ENCODE measurements at places on chromosomes 7 and 10. TPM values are rescaled to one million over a fixed set of nuclear protein-coding genes. Genes with fewer than 3 reads are reported as not detected.

OR2F1 gene
- not detected for total RNA-seq

FHIP2A gene
- 25.2 TPM for total RNA-seq

LRRC18 gene
- total RNA-seq = not detected

DNA sequence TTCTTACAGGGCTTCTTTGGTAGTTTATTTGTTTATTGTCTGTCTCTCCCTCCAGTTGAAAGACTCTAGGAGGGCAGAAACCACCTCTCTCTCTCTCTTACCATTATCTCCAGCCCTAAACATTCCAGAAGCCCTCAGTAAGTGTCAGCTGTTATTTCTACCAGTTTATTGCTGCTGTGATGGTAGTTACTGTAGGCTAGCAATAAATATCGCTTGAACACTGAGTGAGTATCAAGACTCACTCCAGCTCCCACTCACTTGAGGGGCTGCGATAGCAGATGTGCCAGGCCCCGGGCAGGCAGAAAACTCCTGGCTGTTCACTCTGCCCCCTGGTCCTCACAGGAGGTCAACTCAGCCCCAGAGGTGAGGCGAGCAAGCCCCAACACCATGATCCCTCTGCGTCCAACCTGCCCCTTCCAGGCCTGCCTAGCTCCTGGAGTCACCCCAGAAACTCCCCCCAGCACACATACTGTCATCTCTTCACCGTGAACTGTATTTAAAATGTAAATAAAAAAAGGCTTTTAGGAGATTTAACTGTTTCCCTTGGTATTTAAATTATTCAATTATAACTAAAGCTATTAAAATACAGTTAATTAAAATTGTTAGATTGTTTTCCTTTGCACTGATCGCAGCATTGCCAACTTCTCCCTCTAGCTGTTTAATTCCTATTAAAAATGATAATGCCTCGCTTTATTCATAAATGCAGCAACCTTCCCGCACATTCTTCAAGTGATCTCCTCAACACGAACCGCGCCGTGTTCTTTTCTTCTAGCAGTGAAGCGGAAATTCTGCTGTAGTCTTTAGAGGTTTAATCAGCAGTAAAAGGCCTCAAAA is 321.1 kb upstream of the ZMIZ1 start:
- no peak for DNase-seq

GRCh38 chr7:98719396-98719795 is 102.3 kb downstream of the NPTX2 start:
- DNase-seq = no peak

- DNase-seq = peak; percentile 68
These were observed 83.9 kb upstream of the RET start for GRCh38 chr10:42992957-42993390.

DNA sequence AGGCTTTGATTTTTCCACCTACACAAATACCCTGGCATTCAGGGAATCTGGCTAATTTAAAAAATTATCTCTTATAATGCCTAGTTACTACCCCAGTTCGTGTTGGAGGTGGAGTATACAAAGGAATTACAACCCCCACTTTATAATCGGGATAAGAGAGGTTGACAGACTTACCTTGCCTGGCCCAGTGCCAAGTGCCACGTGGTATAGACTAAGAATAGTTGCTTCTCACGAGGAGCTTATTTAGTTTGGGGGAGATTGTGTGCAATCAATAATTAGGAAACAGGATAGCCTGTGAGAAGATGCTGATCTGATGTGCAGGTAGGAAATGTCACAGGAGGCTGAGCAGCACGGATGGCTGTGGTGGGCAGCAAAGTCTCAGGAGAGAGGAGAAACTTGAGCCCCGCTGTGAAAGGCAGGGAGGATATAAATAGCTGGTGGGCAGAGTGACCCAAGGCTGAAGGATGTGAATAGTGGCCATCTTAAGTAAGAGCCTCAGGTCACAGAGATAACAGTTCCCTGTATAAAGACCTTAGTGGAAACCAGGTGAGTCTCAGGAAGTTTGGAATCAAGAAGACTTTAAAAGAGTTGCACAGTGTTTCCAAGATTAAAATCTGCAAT is 11.3 kb upstream of the ATXN7L1 start:
- DNase-seq = no peak

Measured in Right ventricle myocardium inferior (tissue), 1 donor.